Fibroblast of skin of back (primary cell): ENCODE measurements at places on chromosomes 7 and 10.

- DNase-seq: no peak
Measured at GRCh38 chr7:116754186-116754585, 82.2 kb downstream of the MET start.

DNA sequence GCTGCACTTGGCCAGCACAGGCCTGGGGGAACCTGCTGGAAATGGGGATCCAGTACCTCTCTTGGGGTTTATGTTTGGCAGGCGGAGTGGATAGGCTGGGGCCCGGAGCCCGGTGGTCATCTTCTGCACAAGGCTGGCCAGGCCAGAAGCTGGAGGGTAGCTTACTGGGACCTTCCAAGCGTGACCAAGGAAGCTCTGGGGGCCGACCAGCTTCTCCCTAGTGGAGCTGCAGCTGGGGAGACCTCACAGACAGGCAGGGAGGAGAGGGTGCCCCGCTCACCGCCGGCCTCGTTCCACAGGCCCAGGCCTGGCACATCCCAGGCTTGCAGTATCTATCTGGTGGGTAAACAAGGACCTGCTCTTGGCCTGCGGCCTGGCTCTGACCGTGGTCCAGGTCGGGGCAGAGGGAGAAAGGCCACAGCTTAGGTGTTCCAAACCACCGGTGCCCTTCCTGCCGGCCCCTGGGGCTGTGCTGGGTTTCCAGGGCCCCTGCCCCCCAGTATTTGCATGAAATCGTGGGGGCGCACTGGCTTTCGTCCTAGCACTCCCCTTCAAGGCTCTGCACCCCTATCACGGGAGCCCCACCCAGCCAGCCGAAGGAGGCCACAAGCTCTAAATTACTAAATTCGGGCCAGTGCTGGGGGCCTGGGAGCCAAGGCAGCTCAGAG is 1.5 kb upstream of the ELFN1 start:
- no peak for DNase-seq

GRCh38 chr7:147980826-147981813 is 609.4 kb upstream of the C7orf33 start:
- DNase-seq: no peak

GRCh38 chr7:25179771-25180591 is 48.3 kb downstream of the NPVF start:
- peak; percentile 77 for DNase-seq

DNA sequence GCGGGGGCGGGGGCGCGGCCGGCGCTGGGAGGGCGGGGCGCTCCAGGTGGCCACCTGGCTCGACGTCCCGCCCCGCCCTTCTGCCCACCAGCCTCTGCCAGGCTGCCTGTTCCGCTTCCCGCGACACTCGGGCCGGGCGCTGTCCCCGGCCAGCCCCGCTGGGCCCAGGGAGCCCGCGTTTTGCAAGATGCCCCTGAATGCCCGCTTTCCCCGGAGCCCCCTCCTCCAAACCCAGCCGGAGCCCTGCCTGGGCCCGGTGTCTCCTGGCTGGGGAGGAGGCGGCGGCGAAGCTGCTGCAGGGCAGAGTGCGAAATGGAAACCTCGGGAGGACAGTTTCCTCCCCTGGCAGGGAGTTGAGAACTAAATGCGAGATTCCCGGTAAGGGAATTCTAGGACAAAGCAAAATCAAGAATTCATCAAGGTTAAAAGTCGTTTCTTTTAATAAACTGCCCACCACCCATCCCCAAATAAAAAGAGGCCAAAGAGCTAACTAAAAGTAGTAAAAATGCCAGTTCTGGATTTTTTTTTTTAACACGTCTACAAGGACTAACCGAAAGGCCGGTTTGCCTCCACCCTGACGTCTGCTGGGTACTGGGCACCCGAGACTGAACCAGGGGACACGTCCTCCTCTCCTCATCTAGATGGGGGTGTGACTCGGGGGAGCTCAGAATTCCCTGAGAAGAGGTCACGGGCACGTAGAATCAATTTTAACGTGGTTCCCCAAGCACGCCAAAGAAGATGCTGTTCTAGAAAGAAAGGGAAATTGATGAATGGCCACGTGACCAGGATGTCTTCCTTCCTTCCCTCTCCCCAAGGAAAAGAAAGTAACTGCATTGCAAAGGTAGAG is 200.4 kb upstream of the NFE2L3 start:
- DNase-seq: peak; percentile 6

DNA sequence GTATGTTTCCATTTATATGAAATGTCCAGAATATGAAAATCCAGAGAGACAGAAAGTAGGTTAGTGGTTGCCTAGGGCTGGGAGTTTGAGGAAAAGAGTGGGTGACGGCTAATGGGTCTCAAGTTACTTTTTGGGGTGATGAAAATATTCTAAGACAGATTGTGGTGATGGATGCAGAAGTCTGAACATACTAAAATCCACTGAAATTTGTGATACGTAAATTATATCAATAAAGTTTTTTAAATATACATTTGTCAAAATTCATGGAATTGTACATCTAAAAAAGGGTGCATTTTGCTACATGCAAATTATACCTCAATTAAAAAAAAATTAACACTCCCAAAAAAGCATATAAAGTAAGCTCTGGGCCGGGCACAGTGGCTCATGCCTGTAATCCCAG is 9.4 kb downstream of the DDIT4 start:
- DNase-seq: no peak
